ENCODE measurements at places on chromosomes 7 and 10. TPM values are rescaled to one million over a fixed set of nuclear protein-coding genes. Genes with fewer than 3 reads are reported as not detected.

- H3K4me1 ChIP-seq: no peaks in the 10 kb centered on the region
- no peaks in the 10 kb centered on the region for H3K36me3 ChIP-seq
- H3K4me3 ChIP-seq: no peak overlapping the region
- no peak overlapping the region for H3K27ac ChIP-seq
These were observed 1080.6 kb upstream of the LRRN3 start for GRCh38 chr7:110010359-110010758.

DNA sequence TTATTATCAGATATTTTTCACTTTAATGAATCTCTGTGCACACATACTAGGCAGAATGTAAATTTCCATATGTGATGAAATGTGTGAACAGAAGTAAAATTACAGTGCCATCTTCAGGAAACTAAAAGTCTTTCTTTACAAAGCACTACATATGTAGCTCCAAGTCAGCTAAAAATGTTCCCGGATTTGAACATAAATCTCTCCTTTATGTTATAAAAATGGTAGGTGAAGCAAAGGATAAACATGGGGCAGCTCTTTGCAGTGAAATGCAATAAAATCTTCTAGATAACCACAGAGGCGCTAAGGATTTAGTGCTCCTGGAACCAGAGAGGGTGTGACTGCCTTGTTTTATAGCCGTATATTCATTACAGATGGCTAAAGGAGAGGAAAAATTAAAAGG lies 104.9 kb upstream of the C7orf33 start:
- H3K27ac ChIP-seq: no peak overlapping the region
- H3K4me3 ChIP-seq: no peak overlapping the region
- H3K4me1 ChIP-seq: peaks cover 4% of the 10 kb centered on the region
- no peaks in the 10 kb centered on the region for H3K36me3 ChIP-seq

DNA sequence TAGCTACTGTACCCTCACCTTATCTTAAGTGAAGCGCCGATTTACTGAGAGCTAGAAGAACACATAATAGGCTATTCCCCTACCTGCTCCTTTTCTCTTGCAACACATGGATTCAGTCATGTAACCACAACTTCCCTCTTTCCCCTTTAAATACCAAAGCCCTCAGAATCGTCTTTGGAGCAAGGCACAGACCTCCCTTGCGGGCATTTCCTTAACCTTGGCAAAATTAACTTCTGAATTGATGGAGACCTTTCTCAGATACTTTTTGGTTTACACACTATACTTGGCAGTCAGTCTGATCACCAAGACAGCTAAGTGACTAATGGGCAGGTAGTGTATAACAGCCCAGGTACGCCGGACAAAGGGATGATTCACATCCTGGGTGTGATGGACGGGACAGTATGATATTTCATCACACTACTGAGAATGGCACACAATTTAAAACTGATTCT lies 72.7 kb upstream of the SEC61G start:
- H3K36me3 ChIP-seq: no peaks in the 10 kb centered on the region
- no peak for DNase-seq

DNA sequence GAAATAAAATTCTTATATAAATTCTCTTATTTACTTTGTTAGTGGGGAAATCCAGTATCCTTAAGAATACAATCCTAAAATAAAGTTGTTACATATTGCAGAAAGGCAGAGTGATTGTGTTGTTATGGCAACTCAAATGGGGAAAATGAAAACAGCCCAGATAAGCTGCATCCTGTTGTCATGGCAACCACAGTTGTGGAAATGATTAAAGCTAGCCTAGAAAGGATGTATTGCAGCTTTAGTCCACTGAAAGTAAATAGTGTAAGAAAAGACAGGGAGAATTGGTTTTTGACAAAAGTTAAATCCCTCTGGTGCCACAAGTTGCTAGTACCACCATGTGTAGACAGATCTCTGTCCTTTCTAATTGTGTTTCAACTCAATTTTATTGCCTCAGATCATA lies 43.2 kb downstream of the BTRC start:
- H3K27ac ChIP-seq: no peak overlapping the region
- H3K27me3 ChIP-seq: no peaks in the 10 kb centered on the region
- peaks cover 5% of the 10 kb centered on the region for H3K4me1 ChIP-seq
- H3K36me3 ChIP-seq: no peaks in the 10 kb centered on the region

DNA sequence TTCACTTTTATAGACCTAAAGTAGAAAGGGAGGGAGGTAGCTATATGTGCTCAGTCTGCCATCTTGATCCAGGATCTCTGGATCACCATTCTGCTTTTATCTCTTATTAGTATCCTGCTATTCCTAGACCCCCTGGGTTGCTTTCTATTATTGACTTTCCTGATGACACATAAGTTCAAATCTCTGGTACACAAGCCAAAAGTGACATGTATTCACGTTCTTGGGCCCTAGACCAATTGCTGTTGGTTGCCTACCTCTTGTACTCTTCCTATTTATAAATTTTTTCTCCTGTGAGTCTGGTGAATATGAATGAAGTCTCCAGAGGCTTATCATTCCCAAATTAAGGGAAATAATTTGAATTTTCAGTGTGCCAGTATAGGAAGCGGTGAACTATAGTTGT lies 56.9 kb downstream of the DNMBP start:
- DNase-seq: no peak
- H3K4me3 ChIP-seq: no peak overlapping the region
- H3K36me3 ChIP-seq: no peaks in the 10 kb centered on the region
- no peak overlapping the region for H3K27ac ChIP-seq

DNA sequence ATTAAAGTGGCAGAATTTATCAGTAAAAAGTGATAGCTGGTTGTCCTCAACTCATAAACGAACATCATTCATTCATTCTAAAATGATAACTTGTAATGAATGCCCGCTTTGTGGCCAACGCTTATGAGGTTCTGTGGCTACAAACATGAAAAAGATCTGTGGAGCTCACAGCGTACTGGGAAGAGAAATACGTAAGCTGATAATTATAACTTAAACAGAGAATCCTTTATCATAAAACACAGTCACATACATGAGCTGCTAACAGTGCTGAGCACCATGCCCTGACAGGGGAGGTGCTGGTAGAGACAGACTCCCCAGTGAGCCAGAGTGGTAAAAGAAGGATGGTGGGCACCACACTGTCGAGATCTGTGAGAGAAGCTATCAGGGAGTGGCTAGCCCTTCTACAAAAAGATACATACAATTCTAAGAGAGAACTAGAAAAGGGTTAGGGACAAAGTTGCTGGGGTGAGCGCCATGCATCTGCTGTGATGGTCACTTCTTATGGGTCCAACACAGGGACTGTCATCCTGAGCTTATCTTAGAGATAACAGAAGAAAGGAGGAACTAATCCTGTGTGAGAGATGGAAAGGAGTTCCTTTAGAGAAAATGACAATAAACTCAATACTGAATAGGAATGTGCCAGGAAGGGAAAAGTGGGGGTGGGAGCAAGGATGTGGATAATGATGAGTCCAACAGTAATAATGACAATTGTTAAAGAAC lies 106.7 kb downstream of the USP6NL start:
- H3K4me1 ChIP-seq: peaks cover 2% of the 10 kb centered on the region
- peaks cover 22% of the 10 kb centered on the region for H3K27me3 ChIP-seq
- H3K36me3 ChIP-seq: no peaks in the 10 kb centered on the region
- H3K27ac ChIP-seq: no peak overlapping the region
- no peak overlapping the region for H3K4me3 ChIP-seq
- no peak for DNase-seq

DNA sequence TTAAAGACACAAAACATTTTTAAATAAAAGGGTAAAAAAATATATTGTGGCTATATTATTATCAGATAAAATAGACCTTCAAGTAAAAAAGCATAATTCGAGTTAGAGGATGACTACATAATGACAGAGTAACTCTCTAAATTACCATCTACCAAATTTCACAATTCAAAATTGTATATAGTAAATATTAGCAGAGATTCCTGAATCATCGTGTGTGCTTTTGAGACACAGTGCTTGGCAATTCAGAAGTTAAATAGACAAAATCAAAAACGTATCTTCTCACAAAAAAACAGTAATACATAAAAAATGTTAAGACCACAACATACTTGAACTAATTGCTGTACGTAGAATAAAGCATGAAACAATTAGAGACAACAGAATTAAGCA lies 110.4 kb downstream of the AHR start:
- H3K27ac ChIP-seq: no peak overlapping the region
- no peaks in the 10 kb centered on the region for H3K36me3 ChIP-seq
- peaks cover under 1% of the 10 kb centered on the region for H3K4me1 ChIP-seq
- peaks cover 9% of the 10 kb centered on the region for H3K27me3 ChIP-seq

DNA sequence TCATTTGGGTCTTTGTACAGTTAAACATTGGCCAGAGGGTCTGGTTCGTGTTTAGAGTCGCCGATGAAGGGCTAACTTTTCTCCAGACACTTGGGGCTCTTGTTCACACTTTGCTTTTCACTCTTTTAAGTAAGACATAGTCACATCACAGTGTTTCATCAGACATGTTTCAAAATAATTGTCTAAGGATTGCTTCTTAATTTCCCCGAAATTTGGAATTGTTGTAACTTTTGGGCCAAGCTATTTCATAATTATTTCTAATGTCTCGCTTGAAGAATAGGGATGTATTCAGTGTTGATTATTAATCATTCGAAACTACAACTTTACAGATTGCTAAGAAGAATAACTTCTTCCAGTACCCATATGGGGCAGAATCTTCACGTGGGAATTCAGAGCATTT lies 92.8 kb downstream of the TCF7L2 start:
- H3K4me3 ChIP-seq: no peak overlapping the region
- no peaks in the 10 kb centered on the region for H3K36me3 ChIP-seq
- DNase-seq: no peak
- no peaks in the 10 kb centered on the region for H3K4me1 ChIP-seq

DNA sequence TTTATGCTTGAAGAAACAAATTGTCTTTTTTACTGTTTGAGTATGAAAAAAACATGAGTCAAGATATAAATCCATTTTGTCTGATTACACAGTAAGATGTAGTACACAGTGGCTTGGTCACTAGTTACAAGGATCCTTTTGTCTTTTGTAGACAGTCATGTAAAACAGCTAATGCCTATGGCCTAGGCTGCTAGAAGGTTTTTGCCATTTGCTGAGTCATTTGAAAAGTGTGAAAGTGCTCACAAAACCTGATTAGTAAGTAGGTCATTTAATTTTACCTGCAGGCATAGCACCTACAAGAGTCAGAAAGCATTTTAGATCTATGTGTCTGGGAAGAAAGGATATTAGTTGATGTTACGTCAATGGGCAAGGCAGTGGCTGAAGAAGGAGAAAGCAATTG lies 819.4 kb downstream of the MAGI2 start:
- no peaks in the 10 kb centered on the region for H3K4me1 ChIP-seq
- no peaks in the 10 kb centered on the region for H3K36me3 ChIP-seq
- H3K27me3 ChIP-seq: no peaks in the 10 kb centered on the region

GRCh38 chr10:51918884-51919325 lies 219.5 kb upstream of the CSTF2T start:
- no peak overlapping the region for H3K4me3 ChIP-seq
- no peak overlapping the region for H3K27ac ChIP-seq
- H3K36me3 ChIP-seq: no peaks in the 10 kb centered on the region
- no peaks in the 10 kb centered on the region for H3K4me1 ChIP-seq
- DNase-seq: no peak

- no peak overlapping the region for H3K27ac ChIP-seq
- no peak for DNase-seq
- no peak overlapping the region for H3K4me3 ChIP-seq
- no peaks in the 10 kb centered on the region for H3K36me3 ChIP-seq
- no peaks in the 10 kb centered on the region for H3K27me3 ChIP-seq
- no peaks in the 10 kb centered on the region for H3K4me1 ChIP-seq
These were observed 500.0 kb downstream of the TYW1 start for GRCh38 chr7:67496589-67496988.

- no peaks in the 10 kb centered on the region for H3K36me3 ChIP-seq
- no peaks in the 10 kb centered on the region for H3K4me1 ChIP-seq
- no peak overlapping the region for H3K4me3 ChIP-seq
- no peak for DNase-seq
- peaks cover 15% of the 10 kb centered on the region for H3K27me3 ChIP-seq
These were observed 75.2 kb downstream of the PARD3 start for GRCh38 chr10:34739915-34740314.

DNA sequence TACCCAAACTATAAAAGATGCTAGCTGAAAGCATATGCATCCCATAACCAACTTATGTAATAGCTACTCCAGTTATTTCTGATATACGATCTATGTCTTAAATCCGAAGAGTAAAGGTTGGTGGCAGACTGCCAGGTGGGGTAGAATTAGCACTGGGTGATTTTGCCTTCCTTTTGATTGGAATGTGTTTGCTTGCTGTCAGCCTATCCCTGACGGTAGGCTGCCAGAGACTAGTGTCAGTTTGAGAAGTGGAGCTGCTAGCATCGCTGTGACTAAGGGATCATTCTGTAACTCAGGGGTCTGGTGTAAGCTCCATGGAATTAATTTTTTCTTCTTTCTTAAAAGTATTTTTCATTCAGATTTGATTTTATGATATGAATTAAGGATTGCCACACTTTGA lies 9.5 kb upstream of the SEM1 start:
- H3K27ac ChIP-seq: no peak overlapping the region
- no peak for DNase-seq
- H3K27me3 ChIP-seq: peaks cover 42% of the 10 kb centered on the region
- no peak overlapping the region for H3K4me3 ChIP-seq

- no peaks in the 10 kb centered on the region for H3K27me3 ChIP-seq
- peak; percentile 75 for DNase-seq
- no peak overlapping the region for H3K27ac ChIP-seq
- no peaks in the 10 kb centered on the region for H3K36me3 ChIP-seq
- H3K4me1 ChIP-seq: peaks cover 3% of the 10 kb centered on the region
These were observed 34.1 kb downstream of the LRRC20 start for GRCh38 chr10:70348228-70348850.

GRCh38 chr7:128192497-128193142 lies 48.5 kb upstream of the LEP start:
- H3K27me3 ChIP-seq: peaks cover 9% of the 10 kb centered on the region
- peaks cover 6% of the 10 kb centered on the region for H3K36me3 ChIP-seq
- no peak overlapping the region for H3K4me3 ChIP-seq
- no peak overlapping the region for H3K27ac ChIP-seq
- DNase-seq: no peak

- DNase-seq: no peak
- no peaks in the 10 kb centered on the region for H3K36me3 ChIP-seq
- no peak overlapping the region for H3K27ac ChIP-seq
These were observed 250.6 kb upstream of the PPP2R2D start for GRCh38 chr10:131650169-131650705.

DNA sequence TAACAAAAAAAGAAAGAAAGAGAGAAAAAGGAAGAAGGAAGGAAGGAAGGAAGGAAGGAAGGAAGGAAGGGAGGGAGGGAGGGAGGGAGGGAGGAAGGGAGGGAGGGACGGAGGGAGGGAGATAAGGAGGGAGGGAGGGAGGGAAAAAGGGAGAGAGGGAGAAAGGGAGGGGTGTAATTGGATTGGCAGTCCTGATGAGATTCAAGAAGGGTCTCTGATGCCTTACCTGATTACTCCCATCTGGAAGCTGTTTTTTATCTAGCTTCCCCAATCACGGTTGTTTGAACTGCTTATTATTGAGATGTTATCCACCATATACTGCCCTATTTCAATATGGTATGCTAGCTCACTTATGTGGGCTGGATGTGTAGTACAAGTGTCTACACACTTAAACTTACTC lies 27.3 kb downstream of the GNG11 start:
- H3K4me1 ChIP-seq: no peaks in the 10 kb centered on the region
- no peaks in the 10 kb centered on the region for H3K36me3 ChIP-seq
- H3K4me3 ChIP-seq: no peak overlapping the region
- no peak overlapping the region for H3K27ac ChIP-seq
- no peak for DNase-seq

The SLC26A4 gene
- 7.8 TPM for total RNA-seq

The FRAT1 gene
- 2.0 TPM for total RNA-seq

The MRLN gene
- 0.82 TPM for total RNA-seq

The TWIST1 gene
- total RNA-seq: 7.5 TPM

The EN2 gene
- total RNA-seq: not detected

The PGAM1 gene
- 1,086 TPM for total RNA-seq

The PDZD7 gene
- total RNA-seq: 0.93 TPM

The IFIT1B gene
- not detected for total RNA-seq

The HPSE2 gene
- not detected for total RNA-seq

The HDAC9 gene
- 3.0 TPM for total RNA-seq

The LRRC61 gene
- 27.5 TPM for total RNA-seq

Data from activated CD4-positive, alpha-beta T cell treated with anti-CD3 and anti-CD28 coated beads, Interleukin-2, amount 10 ng/mL, durations not matched to agents 24 days and 14 days (primary cell).